ENCODE measurements at places on chromosomes 2 and 18.

DNA sequence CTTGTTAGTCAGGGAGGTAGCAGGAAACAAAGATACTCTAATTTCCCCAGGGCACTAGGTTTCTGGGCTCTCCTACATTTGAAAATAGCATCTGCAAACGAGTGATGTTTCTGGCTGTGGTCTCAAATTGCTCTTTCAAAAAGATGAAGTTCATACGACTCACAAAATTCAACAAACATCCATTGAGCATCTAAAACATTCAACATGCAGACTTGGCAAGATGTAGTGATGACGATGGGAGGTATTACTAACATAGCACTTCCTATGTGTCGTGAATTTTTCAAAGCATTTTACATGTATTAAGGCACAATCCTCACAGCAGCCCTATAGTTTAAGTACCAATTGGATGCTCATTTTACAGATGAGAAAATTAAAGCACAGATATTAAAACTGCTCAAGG is 5.2 kb downstream of the CCBE1 start:
- DNase-seq: no peak

GRCh38 chr2:143577489-143577888 is 448.3 kb downstream of the ARHGAP15 start:
- no peak for DNase-seq

DNA sequence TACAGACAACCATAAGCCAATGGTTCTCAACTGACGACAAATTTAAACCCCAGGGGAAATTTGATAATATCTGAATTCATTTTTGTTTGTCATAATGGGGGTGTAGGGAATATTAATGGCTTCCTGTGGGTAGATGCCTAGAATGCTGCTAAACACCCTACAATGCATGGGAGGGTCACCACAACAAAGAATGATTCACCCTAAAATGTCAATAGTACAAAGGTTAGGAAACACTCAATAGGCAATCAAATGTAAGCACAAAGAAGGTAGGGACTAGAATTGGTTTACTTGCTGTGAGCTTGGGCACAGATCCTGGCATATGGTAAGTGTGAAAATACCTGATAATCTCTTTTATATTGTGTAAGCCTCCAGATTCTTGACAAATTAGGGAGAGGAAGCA is 20.1 kb upstream of the FANCL start:
- no peak for DNase-seq

GRCh38 chr18:57837917-57838548 is 34.9 kb upstream of the ATP8B1 start:
- DNase-seq: no peak

DNA sequence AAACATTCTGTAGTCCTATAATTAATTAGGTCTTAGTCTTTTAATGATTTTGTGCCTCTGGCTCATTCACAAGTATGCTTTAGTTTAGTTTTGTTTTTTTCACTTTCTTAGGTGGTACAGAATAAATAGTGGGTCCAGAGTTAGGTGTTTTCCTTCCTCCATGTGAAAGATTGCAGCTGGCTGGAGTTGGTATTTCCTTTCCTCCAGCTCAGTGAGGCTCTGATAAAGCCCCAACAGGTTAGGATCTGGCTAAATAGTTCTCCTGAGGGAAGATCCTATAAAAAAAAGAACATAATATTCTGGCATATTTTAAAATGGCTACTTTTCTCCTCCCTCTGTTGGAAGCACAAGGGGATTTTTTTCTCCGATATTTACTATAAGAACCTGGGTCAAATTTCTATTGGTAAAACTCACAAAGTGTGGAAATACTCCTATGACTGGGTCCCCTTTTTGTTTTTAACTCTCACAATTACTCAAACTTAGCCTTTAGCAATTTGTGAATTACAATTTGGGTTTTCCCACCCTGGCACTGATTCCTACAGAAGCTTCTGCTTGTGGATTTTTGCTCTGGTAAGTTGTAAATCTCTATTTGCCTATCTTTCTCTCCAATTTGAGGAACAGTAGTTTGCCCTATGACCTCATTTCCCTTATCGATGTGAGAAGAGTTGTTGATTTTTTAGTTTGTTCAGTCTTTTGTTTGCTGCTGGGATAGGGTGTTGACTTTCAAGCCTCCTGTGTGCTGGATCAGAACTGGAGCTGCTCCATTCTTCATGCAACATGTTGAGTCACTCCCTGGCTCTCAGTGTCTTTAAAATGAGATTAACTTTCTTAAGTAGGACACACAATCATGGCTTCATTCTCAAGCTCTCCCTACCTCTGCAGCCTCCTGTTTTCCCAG is 500.9 kb downstream of the RNF144A start:
- no peak for DNase-seq
